CD4-positive, alpha-beta T cell treated with Interleukin-12 subunit alpha and Interleukin-12 subunit beta, for 1 hour (primary cell): ENCODE measurements at places on chromosomes 11 and 22.

GRCh38 chr11:67396587-67397389 lies 4.9 kb downstream of the PPP1CA start:
- DNase-seq = no peak

DNA sequence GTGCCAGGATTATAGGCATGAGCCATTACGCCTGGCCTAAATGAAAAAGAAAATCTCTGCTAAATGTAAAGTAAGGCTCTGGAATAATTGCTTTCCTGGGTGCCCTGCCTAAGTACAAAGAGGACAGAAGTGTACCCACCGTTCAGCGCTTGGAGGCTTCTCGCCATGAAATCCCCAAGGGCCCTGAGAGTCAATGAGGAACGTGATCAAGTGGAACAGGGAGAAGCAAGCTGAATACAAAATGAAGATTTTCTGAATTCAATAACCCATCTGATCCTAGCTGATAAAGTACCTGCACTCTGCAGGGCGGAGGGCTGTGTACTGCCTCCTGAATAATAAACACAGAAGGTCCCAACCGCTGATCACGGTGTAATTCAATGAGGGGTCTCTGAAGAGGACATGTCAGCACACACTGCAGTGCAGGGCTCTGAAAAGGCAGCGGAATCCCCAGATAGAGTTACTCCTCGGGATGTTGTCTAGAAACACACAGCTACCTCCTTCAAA lies 97.7 kb downstream of the ABTB2 start:
- no peak for DNase-seq

GRCh38 chr11:32919338-32919737 lies 26.7 kb downstream of the QSER1 start:
- no peak for DNase-seq

DNA sequence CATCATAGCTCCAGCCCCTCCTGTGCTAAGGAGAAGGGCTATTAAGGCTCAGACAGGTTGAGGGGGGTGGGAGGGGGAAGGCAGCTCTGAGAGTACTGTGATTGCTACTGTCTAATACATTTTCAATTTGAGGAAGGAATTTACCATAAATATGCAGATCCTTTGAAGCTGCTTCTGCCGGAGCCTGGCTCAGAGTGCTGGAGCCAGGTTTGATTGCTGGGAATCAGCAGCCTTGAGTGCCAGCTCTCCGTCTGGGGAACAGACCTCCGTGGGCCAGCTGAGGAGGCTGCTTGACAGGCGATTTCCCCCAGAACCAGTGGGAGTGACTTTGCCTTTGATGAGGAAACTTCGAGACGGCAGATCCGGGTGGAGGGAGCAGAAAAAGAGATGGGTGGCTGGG lies 141.7 kb upstream of the TBCEL start:
- no peak for DNase-seq

GRCh38 chr11:31722754-31723153 lies 88.4 kb downstream of the PAX6 start:
- DNase-seq = no peak

- no peak for DNase-seq
These were observed 124.5 kb downstream of the RRAS2 start for GRCh38 chr11:14234446-14234845.

DNA sequence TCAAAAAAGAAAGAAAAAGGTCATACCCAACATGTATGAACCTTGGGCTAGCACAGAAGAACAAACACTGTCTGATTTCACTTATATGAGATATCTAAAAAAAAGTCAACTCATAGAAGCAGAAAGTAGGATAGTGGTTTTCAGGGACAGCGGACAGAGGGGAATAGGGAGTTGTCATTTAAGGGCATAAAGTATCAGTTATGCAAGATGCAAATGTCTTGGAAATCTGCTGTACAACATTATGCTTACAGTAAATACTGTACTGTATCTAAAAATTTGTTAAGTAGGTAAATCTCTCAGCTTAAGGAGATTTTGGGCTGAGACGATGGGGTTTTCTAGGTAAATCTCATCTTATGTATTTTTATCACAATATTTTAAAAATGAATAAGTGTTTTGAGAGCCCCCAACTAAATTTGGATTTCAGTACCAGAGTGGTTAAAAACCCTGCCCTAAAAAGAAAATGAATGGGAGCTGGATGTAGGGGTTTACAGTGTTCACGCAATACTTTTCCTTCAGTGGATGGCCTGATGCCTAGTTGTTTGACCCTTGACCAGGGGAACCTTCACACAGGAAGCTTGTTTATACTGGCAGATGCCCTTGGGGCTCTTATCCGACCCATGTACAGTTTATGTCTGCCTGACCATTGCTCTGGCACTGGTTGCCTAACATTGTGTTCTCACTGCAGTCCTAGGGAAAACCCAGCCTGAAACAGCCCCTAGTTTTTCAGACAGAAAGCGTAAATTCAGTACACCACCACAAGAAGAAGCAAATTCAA lies 34.8 kb downstream of the SLC22A9 start:
- DNase-seq = no peak

- no peak for DNase-seq
These were observed 99.9 kb upstream of the CD44 start for GRCh38 chr11:35039076-35039475.

- DNase-seq = peak; percentile 51
These were observed 70.6 kb upstream of the EP300 start for GRCh38 chr22:41021613-41022454.

DNA sequence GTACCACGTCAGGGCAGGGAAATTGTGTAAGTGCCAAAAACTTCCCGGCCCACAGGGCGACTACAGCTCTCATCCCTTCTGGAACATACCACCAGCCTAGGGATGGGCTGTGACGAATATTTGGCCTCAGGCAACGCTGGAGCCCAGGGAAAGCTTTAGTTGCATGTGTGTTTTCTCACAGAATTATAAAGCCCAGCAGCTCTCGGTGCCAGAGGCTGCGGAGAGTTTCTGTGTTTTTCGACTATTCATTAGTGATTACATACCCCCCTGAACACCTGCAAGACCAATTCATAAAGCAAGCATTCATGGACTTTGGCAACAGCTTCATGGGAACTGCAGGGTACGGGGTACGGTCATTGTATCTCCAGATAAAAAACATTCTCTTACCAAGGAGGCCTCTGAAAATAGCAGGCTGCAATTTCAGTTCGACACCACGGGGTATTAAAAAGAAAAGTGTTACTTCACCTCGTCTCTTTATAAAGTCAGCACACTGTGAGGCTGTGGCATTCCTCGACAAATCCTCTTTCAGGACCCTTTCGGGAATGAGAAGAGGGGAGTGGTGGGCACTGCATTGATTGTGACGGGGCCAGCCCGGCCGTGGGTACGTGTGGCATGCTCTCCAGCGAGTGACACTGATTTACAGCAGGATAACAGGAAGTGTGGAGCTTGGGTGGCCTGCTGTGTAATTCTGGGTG lies 243.6 kb upstream of the SORL1-AS1 start:
- no peak for DNase-seq

DNA sequence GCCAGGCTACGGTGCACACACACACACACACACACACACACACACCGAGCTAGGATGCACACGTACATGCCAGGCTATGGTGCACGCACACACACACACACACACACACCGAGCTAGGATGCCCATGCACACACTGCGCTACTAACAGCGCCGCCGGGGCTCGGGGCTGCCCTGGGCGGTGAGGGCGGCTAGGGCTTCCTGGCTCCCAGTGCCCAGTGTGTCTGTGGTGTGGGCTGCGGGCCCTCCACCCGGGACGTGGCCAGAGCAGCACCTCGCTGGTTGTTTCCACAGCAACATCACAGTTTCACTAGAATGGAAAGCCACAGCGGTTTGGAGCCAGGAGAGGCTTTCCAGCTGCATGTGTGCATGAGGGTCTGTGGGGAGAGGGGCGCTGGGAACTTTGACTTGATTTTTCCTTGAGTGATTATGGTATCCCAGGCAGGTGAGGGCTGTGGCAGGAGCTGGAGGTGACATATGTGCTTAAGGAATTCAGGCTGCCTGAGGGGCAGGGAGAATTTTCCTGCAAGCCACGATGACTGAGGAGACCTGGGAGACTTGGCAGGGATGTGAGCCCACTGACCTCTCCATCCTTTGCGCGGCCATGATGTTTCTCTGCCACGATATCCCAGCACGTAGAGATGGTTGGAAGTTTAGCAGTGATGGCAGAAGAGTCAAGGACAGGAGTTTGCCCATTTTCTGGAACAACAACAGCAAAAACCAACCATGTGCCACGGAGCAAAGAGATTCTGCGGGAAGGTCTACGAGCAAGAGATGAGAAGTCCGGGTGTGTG lies 195.9 kb downstream of the SNX19 start:
- DNase-seq = no peak

GRCh38 chr11:126054408-126054807 lies 8.3 kb downstream of the CDON start:
- no peak for DNase-seq

DNA sequence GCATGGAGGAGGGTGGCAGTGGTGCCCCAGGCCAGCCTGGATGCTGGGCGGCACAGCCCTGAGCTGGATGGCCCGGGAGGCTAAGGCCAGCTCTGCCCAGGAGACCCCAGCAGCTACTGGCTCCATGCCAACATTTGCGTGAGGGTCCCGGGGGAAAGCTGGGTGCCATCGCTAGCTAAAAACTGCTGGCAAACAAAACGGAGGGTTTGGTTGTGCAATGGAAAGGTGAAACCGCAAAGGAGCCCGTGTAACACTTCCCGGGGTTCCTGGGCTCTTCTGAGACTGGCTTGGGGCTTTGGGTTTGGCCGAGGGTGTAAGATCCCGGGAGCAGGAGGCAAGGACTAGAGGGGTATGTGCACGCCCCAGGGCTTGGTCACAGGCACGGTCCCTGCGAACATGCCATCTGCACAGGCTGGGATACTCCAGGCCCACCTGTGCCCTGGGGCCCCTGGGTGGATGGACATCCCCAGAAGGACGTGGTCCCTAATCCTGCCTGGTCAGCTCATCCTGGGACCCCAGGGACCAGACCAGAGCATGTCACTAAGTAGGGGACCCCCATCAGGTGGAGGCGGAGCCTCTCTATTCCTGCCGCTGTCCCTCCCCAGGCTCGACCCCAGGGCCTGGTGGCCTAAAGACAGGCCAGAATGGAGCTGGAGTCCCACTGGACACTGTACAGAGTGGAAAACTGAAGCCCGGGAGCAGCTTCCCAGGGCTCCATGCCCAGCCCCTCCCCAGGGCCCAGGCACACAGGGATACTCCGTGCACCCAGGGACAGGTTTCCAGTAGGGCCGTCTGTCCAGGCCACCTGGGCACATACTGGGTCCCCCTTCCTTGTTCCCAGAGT lies 44.6 kb downstream of the IGF2 start:
- no peak for DNase-seq

DNA sequence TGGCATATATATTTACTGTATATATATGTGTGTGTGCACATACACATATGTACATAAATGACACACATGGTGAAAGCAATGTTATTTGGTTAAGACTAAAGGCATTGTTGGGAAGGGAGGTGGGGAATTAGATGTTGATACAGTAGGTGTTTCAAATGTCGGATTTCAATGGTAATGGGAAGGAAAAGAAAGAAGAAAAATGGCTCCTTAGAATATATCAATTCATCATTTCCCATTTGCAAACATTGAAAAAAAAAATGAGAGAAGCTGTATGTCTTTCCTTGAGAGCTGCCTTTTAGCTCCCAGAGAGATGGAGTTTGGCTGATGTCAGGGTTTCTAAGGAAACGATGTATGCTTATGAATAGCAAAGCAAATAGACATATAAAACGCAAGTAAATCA lies 33.4 kb upstream of the ATXN10 start:
- DNase-seq = no peak

GRCh38 chr22:33726294-33726734 lies 194.0 kb downstream of the LARGE1 start:
- DNase-seq = no peak

DNA sequence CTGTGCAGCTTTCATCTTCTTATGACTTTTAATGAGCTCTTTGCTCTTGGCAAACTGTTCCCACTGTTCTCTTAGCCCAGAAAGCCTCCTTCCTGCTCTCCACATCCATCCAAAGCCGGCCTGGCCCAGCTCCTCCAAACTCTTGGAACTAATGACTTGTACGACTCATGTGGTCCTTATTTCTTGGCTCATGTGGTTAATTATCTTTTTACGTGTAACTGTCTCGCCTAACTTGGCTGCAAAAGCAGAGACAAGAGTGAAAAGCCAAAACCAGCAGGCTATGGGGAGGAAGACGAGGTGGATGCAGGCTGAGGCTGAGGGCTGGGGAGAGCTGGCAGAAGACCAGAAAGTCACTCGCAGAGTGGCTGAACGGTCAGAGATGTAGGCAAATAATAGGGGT lies 5.5 kb downstream of the CSNK2A3 start:
- DNase-seq = no peak

GRCh38 chr11:71084306-71085012 lies 167.9 kb downstream of the SHANK2 start:
- no peak for DNase-seq

GRCh38 chr11:101127699-101128570 lies 1.7 kb downstream of the PGR start:
- DNase-seq = no peak

DNA sequence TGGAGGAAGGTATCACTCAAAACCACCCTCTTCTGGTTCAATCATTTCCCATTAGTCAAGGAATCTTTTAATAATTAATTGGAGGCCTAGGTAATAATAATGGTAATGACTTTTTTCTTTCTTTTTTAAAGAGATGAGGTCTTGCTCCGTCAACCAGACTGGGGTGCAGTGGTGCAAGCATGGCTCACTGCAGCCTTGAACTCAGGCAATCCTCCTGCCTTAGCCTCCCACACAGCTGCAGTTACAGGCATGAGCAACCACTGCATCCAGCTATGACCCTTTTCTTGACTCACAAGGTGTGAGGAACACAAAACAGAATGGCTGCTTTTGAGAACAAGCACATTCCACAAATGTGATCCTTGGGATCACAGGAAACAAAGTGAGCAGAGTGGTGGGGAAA lies 3.6 kb downstream of the POLDIP3 start:
- DNase-seq = no peak

DNA sequence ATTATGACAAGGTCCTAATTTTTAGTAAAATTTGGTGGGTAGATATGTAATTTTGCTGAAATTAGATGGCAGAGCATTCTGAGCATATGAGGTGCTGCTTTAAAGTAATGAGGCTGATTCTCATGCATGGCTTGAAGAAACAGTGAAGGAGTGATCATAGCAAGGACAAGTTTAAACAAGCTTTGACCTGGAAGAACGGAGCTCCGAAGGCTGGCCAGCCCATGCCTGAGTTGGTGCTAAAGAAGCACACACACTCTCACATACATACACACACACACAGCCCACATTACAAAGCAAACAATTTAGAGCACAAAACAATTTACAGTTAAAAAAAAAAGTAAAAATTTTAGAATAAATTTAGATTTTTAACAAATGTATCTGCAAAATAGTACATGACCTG lies 150.7 kb downstream of the DCDC1 start:
- no peak for DNase-seq

- DNase-seq = no peak
These were observed 82.2 kb downstream of the FCHSD2 start for GRCh38 chr11:73059915-73060314.
